ENCODE measurements at places on chromosomes 6 and 20.

GRCh38 chr6:43992783-43993644 lies 134.2 kb downstream of the MRPL14 start:
- DNase-seq, result no peak

DNA sequence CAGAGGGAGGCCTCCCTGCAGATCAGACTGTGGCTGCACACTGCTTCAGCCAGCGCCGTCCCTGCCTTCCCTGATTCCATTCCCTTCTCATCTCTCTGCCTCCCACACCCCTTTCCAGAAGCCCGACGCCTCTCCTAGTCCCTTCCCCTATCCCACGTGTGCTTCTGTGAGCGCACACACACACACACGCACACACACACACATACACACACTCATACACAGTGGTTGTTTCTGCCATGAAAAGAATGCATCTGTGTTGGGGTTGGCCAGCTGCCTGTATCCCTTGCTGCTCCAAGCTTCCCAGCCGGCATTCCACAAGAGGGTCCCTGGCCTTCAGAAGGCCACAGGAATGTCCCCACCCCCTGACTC lies 51.7 kb downstream of the MOCS1 start:
- DNase-seq, result peak; percentile 98

DNA sequence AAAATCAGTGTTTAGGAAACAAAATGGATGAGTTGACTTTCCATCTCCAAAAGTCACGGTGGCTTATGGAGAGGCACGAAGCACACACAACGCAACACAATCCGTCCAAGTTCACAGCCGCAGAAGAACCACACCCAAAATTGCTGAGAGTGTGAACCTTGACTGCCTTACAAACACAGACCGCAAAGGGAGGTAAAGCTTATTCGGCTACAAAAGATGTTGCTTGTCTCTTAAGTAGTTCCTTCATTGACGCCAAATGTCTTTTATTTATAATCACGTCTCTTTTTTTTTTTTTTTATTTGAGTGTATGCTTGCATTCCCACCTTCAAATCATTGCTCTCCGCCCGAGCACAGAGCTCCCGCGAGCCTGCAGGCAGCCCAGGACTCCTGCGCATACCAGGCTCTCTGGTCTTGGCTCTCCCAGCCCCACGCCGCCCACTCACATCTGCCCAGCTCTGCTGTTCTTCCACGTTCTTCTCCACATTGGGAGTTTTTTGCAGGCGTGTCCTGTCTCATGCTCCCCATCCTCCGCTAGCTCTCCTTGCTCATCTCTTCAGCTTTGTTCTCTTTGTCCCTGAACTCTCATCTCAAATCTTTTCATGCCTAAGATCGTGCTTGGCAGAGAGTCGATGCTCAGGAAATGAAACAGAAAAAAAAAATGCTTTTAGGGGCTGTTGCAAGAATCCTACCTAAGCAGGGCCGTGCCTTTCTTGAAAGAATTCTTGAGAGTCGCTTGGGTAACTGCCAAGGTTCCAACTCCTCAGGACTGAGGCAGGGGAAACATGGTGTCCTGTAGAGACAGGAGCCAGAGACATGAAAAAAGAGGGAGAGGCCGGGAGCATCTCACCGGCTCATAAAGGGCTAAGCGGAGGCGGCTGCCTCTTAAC lies 25.8 kb downstream of the LY86 start:
- no peak for DNase-seq

- DNase-seq, result no peak
Observed at GRCh38 chr6:108966251-108966650, 118.0 kb downstream of the ARMC2 start.

- peak; percentile 17 for DNase-seq
Observed at GRCh38 chr6:42551217-42551616, 12.6 kb upstream of the UBR2 start.

DNA sequence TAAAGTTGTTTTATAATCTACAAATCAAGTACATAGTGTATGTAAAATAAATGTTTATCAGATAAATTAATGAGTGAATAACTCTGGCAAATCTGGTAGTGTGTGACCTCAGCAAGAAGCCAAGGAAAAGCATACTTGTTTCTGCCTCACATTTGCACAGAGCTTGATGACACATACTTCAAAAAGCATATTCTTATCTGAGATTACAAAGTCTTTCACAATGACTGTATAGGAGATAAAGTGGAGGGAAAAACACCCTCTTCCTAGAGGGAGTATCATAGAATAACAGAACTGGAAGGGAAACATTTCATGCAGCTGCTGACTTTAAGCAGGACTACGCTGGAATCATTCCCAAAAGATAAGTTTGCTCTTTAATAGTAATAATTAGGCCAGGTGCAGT lies 28.1 kb upstream of the AKAP7 start:
- DNase-seq, result peak; percentile 29

DNA sequence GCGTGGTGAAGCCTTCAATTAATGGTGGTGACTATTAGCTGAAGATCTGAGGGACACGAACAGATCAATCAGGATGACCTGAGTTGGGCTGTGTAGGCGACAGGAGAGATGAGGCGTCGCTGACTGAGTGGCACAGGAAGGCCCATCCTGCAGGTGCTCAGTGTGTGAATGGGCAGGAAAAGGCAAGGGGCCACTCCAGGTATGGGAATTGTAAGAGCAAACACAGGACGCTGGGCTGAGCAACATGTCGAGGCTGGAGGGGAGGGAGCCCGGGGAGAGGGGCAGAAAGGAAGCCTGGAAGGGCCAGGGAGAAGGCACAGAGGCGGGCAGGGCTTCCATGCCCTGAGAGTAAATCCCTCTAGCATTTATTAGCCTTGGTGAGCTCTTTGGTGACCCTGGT lies 151.0 kb downstream of the VEGFA start:
- DNase-seq, result no peak

GRCh38 chr6:57242505-57242904 lies 20.4 kb upstream of the RAB23 start:
- peak; percentile 92 for DNase-seq

DNA sequence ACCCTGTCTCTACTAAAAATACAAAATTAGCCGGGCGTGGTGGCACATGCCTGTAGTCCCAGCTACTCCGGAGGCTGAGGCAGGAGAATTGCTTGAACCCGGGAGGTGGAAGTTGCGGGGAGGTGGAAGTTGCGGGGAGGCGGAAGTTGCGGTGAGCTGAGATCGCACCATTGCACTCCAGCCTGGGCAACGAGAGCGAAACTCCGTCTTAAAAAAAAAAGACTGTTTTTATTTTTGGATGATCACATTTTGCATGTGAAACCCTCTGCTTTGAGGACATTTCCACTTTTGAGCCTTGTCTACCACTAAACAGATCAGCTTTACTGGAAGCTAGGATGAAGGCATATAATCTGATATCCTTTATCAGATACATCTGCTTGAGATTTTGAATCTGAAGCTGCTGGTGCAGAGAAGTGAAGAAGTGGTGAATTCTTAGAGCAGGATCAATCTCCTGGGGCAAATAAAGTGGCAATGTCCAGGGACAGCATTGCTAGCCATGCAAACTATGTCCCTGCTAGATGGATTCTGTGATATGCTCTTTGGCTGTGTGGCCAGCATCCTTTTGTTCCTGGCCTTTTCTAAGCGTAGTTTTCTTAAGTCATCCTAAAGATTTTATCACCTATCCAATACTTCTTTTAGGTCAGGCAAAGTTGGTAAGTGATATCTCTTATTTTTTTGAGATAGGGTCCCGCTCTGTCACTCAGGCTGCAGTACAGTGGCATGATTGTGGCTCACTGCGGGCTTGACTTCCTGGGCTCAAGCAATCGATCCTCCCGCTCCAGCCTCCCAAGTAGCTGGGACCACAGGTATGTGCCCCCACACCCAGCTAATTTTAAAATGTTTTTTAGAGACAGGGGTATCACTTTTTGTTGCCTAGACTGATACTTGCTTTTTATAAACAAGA lies 23.3 kb downstream of the RBL1 start:
- no peak for DNase-seq

DNA sequence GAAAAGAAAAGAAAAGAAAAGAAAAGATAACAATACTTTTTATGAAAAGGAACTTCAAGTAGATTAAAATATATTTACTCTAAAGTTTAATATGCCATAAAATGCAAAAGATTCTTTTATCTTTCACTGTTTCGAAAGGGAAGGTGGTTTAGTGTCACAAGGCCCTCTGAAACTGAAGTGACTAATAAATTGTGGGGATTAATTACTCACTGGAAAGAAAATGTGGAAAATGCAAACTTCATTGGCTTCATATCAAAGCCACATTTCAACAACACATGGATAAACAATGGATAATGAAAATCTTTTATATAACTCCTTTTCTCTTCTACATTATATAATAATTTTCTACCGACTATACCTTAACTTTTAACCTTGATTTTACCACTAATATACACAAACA lies 320.5 kb upstream of the RSPO3 start:
- DNase-seq, result peak; percentile 32

DNA sequence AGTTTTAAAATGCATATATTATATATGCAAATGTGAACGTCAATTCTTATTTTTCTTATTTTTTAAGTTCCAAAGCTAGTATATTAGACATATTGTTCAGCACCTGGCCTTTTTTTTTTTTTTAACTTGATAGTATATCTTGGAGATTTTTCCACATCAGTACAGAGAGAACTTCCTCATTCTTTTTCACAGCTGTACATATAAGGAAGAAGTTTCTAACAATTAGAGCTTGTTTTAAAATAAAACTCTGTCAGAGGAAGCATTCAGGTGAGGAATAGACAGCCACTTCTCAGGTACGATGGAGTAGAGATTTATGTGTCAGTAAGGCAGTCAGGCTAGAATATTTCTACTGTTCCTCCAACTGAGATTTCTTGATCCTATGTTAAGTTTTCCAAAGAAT lies 233.1 kb upstream of the SUPT3H start:
- no peak for DNase-seq

DNA sequence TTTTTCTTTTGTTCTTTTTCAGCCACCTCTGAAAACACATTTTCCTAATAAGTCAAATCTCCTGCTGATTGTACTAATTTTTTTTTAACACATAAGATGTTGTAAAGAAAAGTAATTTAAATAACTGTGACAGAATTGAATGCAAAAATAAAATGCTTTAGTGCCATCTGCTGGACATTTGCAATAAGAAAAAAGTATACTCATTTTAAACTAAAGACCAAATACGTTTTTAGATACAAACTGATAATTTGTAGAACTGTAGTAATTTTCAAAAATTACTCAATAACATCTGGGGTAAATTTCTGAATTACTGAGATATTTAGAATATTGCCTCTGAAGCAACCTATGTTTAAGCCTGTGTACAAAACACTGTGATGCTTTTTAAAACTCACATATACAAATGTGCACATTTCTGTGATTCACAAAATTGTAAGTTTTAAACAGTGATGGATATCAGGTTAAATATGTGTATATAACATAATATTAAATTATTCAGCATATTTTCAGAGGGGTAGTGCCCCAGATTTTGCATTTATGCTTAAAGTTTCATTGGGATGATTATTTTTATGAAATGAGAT lies 198.7 kb downstream of the RIMS1 start:
- peak; percentile 0 for DNase-seq

GRCh38 chr20:58597249-58597891 lies 53.7 kb upstream of the STX16 start:
- no peak for DNase-seq

DNA sequence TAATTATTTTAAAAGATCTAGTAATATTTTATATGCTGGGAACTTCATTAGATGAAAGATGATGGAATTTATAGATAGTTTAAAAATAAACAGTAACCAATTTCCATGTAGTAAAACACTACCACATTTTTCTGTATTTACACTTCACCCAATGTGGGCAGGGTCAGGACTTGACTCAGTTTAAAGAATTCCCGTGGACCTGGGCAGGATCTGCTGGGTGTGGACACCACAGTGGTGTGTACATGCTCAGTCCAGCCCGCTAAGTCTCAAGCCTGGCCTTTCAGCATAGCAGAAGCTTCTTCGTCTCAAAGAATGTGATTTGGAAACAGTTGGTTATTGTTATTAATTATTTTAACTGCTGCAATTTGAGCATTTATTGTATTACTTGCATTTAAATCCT lies 364.2 kb downstream of the SYNE1 start:
- DNase-seq, result no peak

- no peak for DNase-seq
Observed at GRCh38 chr20:1209447-1210387, 6.5 kb downstream of the C20orf202 start.

- DNase-seq, result no peak
Observed at GRCh38 chr20:58044286-58044685, 184.2 kb downstream of the ANKRD60 start.

DNA sequence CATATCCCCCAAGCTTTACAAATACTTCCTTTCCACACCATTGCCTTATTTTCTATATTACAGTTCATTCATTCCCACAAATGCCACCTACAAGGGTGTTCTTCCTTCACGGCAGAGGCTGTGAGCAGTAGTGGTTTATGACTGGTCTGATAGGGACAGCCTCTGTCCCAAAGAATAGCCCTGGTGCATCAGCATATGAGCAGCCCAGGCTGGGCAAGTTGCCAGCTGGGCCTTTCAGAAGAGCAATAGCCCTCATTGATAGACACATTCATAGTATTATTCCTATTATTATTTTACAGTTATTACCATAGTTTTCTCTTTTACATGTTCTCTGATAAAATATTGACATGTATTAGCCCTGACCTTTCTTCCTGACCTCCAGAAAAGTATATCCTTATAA lies 149.9 kb downstream of the MMS22L start:
- no peak for DNase-seq
